ENCODE measurements at places on chromosomes 3 and 15.

- DNase-seq = no peak
Measured at GRCh38 chr3:7215706-7216105, 354.8 kb downstream of the GRM7 start.

DNA sequence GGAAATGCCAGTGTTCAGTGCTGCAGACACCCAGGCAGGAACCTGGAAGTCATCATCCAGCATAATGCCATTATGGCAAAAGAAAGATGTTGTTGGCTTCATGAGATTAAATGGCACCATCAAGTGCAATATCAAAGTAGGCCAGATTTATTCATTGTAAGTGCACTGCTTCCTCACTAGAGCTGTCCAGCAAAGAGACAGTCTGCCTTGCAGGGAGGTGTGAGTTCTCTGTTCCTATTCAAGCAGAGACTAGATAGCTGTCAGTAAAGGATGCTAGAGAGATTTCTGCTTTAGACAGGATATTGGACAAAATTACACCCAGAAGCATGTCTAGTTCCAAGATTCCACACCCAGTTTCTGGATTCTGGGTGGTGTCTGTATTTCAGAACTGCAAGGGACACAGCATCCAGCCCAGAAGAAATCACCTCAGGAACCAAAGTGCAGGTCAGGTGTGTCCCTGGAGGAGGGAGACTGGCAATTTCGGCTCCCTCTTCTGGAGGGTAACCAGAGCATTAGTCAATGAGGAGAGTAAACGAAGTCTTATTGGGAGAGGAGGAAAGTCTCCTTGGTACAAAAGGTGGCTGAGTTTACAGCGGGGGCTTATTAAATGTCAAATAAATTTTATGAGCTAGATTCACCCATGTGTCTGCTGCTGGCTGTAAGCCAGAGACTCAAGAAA lies 377.3 kb downstream of the EPHB1 start:
- no peak for DNase-seq

GRCh38 chr3:25259871-25260270 lies 168.2 kb upstream of the RARB start:
- no peak for DNase-seq

DNA sequence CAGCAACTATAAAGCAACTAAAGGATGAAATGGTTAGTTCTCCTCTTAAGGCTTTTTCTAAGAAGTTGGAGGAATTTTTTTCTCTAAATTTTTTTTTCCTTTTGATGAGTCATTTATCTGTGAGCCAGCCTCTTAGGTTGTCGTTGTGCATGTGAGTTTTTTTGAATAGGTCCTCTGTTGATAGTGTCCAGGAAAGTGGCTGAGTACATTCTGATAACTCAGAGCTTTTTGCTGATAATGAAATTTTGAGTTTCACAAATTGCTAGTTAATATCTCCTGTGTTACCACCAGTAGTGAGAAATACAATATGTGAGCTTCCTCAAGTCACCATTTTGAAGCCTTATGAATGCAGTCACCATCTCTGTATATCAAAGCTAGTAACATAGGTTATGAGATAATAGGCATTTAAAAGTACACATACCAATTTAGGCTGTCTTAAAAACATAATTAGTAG lies 7.1 kb upstream of the LXN start:
- no peak for DNase-seq

DNA sequence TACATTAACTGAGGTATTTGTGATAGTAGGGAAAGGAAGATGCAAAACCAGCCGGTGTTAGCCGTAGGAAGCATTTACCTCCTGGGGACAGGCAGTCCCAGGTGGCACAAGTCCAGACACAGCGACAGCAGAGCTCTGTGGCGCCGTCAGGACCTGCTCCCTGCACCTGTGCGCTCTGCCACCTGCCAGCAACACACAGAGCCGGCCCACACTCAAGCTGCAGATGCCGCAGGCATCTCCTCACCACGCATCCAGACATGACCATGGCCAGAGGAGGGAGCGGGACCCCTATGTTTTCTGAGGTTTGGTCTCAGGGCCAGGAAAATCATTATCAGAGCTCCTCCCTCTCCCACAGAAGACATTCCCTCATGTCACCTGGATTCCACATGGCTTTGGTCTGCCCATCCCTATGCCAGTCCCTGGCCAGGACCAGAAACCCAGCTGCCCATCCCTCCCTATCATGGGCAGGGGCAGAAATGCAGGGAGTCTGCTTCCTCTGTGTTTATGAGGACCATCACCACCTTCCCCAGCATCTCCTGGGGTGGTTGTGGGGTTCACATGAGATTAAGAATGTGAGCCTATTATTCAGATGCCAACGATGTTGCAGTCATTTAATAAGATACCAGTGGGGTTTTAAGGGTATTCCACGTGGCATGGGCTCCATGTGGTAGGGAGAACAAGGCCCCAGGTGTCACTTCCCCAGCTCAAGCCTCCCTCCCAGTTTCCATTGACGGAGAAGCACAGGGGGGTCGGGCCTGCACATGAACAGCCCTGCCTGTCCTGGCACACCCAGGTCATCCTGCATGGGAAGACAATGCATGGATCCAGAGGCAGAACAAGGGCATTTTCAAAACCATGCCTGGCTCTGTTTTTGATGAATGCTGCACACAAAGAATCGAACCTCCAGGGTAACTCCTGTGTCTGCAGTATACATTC lies 251.1 kb downstream of the OCA2 start:
- DNase-seq = no peak

DNA sequence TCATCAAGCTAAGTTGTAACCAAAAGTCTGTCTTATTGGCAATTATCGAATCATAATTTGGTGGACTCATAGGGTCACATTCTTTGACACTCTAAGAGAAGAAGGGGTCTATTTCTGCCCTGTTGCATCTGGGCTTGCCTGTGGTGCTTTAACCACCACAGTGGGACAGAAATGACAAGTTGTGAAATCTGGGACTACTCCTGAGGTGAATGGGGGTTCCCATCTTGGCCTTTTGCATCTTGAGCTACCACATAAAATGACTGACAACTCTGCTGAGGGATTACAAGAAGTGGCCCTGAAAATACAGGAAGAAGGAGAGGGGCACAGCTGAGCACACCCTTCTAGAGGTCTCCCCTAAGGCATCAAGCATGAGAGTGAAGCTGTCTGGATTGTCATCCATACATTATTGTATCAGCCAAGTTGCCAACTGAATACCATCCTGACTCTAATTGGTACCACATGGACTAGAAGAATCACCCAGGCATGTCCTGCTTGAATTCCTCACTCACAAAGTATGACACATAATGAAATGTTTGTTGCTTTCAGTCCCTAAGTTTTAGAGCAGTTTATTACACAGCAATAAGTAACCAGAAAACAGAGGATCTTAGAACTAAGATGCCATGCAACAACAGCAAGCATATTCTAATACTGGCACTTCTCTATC lies 306.5 kb downstream of the ROBO1 start:
- no peak for DNase-seq

- DNase-seq = no peak
Measured at GRCh38 chr3:7787871-7788828, 713.5 kb upstream of the LMCD1 start.

- no peak for DNase-seq
Measured at GRCh38 chr3:128701342-128702212, 24.4 kb upstream of the RAB7A start.

DNA sequence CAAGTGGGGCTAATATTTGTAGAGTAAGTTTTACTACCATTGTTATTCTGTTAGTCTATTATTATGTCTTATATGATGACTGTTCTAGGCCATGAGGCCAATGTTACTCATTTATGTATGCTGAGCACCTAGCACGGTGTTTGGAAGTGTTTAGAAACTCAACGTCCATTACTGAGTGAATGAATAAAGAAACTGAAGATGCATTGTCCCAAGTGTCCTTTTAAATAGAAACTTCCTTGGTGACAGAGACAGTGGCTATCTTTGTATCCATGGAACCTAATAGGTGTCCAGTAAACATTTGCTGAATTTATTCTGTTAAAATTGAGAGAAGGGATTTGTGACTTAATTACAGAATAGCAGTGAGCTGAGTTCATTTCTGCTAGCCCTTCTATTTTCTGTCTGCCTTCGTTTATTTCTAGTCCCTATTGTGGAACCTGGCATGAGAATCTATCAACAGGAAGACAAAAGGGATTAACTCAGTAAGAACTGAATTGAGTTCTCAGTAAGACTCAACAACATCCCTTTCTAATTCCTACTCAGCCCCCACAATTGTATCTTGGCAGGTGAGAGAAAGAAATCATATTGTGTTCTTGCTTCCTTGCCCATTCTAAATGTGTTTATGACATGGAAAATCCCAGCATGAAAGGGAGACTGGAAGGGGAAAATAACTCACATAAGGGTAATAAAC lies 246.6 kb upstream of the LRRC3B start:
- DNase-seq = no peak

- no peak for DNase-seq
Measured at GRCh38 chr15:99980752-99981151, 247.5 kb upstream of the LYSMD4 start.

- DNase-seq = no peak
Measured at GRCh38 chr3:166531730-166532129, 694.5 kb upstream of the BCHE start.

DNA sequence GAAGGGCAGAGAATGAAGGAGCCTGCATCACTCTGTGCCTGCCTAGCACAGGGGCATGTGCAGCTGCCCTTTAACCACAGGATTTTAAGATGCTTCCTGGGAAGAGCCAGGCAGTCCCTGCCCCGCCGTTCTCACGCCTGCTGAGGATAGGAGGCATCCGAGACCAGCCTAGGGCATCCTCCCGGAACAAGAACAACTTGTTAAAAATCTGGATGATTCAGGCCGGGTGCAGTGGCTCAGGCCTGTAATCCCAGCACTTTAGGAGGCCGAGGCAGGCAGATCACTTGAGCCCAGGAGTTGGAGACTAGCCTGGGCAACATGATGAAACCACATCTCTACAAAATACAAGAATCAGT lies 15.2 kb downstream of the NRROS start:
- DNase-seq = no peak

DNA sequence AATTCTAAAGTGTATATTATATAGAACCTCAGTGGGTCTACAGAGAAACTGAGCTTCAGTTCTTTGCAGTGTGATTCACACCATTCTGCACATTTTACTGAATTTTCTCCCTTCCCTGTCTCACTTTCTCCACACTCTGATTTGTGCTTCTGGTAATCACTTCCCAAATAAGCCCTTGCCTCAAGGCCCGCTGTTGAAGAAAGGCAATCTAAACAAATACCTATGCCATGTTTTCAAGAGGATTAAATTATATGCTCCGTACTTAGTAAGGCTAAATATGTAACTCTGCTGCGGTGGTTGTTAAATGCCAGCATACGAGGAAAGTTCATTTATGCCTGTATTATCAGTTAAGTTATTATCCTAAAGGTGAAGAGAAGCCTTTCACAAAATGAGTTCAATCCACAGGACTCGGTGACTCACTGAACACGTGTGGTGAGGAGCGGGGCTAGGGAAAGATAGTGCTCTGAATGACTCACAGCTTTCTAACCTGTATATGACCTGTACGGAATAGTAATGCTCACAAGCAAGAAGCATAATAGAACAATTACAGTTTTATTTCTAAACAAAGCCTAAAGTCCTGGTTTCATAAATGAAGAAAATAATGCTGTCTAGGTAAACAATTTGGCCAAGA lies 25.1 kb downstream of the CNTN6 start:
- no peak for DNase-seq

DNA sequence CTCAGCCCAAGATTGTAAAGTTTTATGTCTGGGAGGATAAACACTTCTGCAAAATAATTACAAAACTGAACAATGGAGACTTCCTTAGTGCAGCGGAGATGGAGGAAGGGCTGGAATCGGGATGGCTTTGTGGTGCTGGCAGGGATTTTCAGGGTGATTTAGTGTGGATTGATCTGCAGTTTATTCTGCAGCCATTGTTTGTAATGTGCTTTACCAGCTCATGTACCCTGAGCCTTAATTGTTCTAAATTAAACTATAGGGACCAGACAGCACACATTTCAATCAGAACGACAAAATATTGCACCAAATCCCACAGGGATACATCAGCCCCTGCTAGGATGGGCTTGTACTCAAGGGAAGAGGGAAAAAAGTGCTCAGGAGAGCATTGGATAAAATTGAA lies 103.2 kb upstream of the ONECUT1 start:
- DNase-seq = no peak

GRCh38 chr15:68844856-68845550 lies 24.3 kb upstream of the ANP32A start:
- no peak for DNase-seq

DNA sequence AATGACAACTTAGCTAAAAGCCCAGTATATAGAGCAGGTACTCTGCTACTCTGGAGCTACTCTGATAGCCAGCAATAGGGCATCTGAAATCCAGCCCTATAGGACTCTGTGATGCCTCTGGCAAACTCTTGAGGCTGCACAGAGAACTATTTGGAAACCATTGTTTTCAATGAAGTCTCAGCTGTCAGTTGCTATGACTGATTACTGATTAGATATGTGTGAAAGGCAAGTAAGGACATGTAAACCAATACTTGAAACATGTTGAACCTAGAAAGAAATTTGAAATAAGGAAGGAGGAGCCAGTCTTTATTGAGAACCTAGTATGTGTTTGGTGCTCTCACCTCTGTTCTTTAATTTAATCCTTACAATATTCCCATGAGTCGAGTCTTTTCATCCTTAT lies 40.2 kb upstream of the CRTC3 start:
- DNase-seq = no peak

GRCh38 chr3:149969940-149970715 lies 567 bp downstream of the PFN2 start:
- DNase-seq = peak; percentile 86

DNA sequence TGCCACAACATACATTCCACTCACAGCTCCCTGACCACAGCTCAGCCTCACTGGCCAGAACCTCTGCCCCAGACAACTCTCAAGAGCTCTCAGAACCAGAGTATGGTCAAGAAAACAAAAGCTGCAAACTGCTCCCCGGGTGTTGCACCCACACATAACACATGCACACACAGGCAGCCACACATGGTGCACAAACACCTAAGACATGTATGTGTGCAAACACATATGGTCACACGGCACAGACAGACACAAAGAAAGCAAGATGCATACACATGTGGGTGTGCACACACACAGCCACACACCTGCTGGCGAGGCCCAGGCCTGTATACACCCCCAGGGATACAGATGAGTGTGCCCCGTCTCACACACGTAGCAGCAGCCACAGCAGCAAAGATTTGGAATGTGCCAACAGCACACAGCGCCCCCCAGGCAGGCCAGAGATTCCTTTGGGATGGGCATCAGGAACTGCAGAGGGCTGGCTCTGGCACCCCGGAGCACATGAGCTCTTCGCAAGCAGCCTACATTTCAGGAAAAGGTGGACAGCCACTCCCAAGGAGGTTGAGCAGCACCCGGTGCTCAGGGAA lies 6.6 kb downstream of the KLF15 start:
- no peak for DNase-seq

DNA sequence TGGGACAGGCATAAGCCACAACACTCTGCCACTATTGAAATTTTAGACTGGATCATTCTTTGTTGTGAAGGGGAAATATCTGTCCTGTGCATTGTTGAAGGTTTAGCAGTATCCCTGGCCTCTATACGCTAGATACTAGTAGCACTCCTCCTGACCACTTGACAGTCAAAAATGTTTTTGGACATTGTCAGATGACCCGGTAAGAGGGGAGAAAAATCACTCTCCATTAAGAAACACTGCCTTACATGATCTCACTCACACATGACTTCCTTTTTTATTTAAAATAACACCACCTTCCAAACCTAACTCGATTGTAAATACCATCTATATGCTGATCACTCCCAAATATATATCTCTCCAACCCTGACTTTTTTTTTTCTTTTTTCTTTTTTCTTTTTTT lies 15.3 kb upstream of the HLTF start:
- no peak for DNase-seq
